Right lobe of liver (tissue), 6 donors: ENCODE measurements at places on chromosomes 1 and 21. TPM values are rescaled to one million over a fixed set of nuclear protein-coding genes. Genes with fewer than 3 reads are reported as not detected.

GRCh38 chr1:3735688-3736087 is 16.6 kb upstream of the CCDC27 start:
- H3K36me3 ChIP-seq: no peaks in the 10 kb centered on the region
- no peaks in the 10 kb centered on the region for H3K27me3 ChIP-seq
- no peak overlapping the region for H3K4me3 ChIP-seq
- no peak for DNase-seq
- no peak overlapping the region for H3K27ac ChIP-seq

GRCh38 chr1:162321809-162322422 is 54.7 kb downstream of the SPATA46 start:
- no peak for DNase-seq
- H3K27me3 ChIP-seq: no peaks in the 10 kb centered on the region
- H3K27ac ChIP-seq: no peak overlapping the region
- no peak overlapping the region for H3K4me3 ChIP-seq
- H3K4me1 ChIP-seq: no peaks in the 10 kb centered on the region
- H3K36me3 ChIP-seq: no peaks in the 10 kb centered on the region

DNA sequence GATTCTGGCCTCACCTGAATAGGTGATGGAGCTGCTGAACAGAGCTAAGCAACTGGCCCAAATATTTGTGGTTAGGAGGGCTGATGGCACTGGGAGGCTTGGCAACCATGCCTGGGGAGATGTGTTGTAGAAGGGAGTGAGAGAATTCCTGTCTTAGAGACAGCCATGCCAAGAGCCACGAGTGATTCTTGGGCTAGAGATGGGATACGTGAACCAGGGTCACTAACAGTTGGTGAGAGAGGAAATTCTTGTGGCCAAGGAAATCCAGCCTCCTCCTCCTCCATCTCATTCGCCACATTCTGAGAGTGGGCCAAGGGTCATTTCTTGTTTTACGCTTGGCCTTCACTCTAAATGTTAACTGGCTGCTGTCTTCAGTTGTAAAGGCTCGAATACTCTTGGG is 46.3 kb downstream of the NGF start:
- H3K27ac ChIP-seq: no peak overlapping the region
- H3K36me3 ChIP-seq: no peaks in the 10 kb centered on the region
- no peak for DNase-seq

The CYP4Z1 gene
- total RNA-seq: 0.44 TPM

DNA sequence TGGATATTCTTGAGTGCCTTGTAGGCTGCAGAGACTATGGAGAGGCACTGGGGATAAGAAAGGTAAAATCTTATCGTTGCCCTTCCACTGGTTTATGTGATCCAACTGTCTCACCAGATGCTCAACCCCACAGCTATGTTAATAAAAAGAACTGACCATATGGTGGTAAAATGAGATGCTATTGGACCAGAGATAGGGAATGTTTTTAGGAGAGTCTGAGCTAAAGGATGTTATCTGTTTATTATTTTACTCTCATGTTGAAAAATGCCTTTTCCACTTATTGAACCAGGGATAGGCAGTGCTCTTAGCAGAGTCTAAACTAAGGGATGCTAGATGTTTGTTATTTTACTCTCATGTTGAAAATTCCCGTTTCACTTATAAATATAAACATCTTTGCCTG is 172.8 kb upstream of the GREM2 start:
- H3K27ac ChIP-seq: no peak overlapping the region
- H3K4me1 ChIP-seq: no peaks in the 10 kb centered on the region
- no peak for DNase-seq
- no peaks in the 10 kb centered on the region for H3K27me3 ChIP-seq
- no peaks in the 10 kb centered on the region for H3K36me3 ChIP-seq
- no peak overlapping the region for H3K4me3 ChIP-seq

- H3K27ac ChIP-seq: peak overlapping the region; percentile 51
- no peaks in the 10 kb centered on the region for H3K4me1 ChIP-seq
- H3K4me3 ChIP-seq: no peak overlapping the region
- no peaks in the 10 kb centered on the region for H3K27me3 ChIP-seq
- no peak for DNase-seq
- no peaks in the 10 kb centered on the region for H3K36me3 ChIP-seq
These were observed 33.4 kb downstream of the TLR5 start for GRCh38 chr1:223109581-223110026.

The CCDC17 gene
- total RNA-seq: 3.1 TPM

DNA sequence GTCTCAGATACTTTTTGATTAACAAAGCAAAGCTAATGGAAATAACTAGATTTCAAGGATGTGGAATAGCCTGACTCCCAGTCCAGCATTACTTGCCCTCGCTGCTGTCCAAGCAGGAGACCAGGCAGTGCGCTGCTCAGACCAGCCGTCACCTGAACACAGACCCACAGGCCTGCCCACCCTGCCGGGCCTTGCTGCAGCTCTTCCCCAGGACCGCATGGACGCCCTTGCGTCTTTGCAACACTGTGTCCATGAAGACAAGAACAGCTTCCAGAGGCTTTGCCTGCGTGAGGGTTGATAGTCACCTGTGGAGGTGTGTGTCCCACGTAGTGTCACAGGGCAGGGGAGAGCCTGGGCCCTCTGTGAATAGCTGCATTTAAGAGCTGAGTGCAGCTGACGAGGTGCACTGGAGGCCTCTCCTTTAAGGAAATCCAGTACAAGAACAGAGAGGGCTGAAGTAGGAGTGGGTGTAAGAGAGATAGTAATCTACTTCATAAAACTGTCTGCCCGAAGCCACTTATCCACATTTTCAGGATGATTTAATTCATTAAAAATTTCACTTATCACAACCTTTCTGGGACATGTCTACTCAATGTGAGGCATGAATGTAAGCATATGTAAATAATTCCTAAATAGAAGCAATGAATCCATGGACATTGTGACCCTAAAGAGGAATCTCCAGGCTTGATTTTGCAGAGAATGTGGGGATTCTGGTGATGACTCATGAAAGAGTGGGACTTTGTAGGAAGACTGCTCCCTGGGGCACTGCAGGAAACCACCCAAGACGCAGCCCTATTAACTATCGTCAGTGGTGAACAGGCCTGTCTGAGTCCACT is 176.2 kb upstream of the RAB4A start:
- H3K36me3 ChIP-seq: no peaks in the 10 kb centered on the region
- DNase-seq: peak; percentile 40
- H3K27ac ChIP-seq: no peak overlapping the region
- H3K4me1 ChIP-seq: peaks cover 12% of the 10 kb centered on the region
- H3K4me3 ChIP-seq: no peak overlapping the region

DNA sequence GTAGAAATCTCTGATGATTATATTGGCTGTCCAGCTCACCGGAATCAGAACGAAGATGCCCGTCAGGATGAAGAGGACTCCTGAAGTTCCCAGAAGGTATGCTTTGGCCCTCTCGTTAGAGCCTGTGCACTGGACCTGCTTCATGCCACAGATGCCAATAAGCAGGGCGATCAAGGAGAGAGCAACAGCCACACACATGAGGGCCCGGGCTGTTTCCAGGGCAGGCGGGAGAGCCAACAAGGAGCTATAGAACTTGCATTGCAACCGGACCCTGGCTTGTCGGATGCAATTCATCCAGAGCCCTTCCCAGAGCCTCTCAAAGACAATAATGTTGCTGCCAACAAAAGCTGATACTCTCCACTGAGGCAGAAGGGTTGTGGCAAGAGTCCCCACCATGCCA is 434 bp downstream of the CLDN17 start:
- no peaks in the 10 kb centered on the region for H3K27me3 ChIP-seq
- no peak overlapping the region for H3K4me3 ChIP-seq
- H3K36me3 ChIP-seq: no peaks in the 10 kb centered on the region
